ENCODE measurements at places on chromosomes 12 and 14. TPM values are rescaled to one million over a fixed set of nuclear protein-coding genes. Genes with fewer than 3 reads are reported as not detected.
A peak's percentile ranks its signal among the peaks of the same experiment; 100 is the strongest.

- DNase-seq = no peak
Observed at GRCh38 chr12:18345021-18345735, 83.9 kb downstream of the PIK3C2G start.

DNA sequence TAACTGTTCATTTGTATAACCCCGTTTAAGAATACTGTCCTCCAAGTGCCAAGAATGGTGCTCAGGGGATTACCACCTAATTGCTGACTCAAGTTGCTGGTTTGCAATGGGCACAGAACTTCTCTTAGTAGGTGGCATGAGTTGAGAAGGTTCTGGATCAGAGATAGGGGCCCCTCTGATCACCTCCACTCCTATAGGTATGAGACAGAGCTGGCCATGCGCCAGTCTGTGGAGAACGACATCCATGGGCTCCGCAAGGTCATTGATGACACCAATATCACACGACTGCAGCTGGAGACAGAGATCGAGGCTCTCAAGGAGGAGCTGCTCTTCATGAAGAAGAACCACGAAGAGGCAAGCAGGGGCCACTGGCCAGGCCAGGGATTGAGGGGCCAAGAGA lies 1.6 kb downstream of the KRT18 start:
- no peak for DNase-seq

DNA sequence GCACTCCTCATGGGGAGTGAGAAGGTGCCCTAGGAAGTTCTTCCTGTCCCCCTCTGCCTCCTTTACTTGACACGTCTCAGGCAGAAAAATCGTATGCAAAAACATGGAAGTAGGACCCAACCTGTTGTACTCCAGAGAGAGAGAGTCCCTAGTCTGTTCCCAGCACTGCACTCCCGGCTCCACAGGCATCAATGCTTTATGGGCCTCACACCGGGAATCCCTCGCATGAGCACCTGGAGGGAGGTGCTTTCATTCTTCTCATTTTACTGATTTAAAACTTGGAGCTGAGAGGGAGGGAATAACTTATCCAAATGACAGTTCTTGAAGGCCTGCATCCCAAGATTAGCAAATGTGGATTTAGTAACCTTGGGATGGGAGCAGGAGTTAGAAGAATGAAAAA lies 1101.4 kb downstream of the BCL11B start:
- no peak for DNase-seq

- peak; percentile 64 for DNase-seq
Observed at GRCh38 chr14:105091054-105091516, 25.9 kb upstream of the GPR132 start.

DNA sequence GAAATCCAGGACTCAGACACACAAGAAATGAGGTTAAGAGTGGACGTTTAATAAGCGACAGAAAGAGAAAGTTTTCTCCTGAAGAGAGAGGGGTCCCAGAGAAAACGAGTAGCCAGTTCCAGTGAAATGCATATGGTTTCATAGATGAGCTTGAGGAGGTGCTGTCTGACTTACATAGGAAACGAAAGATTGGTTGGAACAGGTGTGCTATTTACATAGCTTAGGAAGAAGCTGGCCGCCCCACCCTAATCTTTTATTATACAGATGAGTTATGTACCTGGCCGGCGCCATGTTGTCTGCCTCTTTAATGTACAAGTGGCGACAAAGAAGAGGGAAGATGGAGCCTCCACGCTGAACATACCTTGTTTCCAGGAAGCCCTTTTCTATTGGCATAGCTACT lies 223.0 kb downstream of the SLC6A15 start:
- no peak for DNase-seq

- DNase-seq = no peak
Observed at GRCh38 chr12:113261847-113262470, 40.7 kb downstream of the TPCN1 start.

The KRT79 gene
- 0.08 TPM for polyA plus RNA-seq

GRCh38 chr12:119797090-119797489 lies 80.0 kb downstream of the CIT start:
- no peak for DNase-seq

The KCNC2 gene
- not detected for polyA plus RNA-seq

GRCh38 chr12:15918066-15918465 lies 6.9 kb downstream of the DERA start:
- no peak for DNase-seq

GRCh38 chr14:75725481-75725880 lies 64.4 kb downstream of the TTLL5 start:
- DNase-seq = no peak

GRCh38 chr12:75548879-75549278 lies 37.5 kb upstream of the KRR1 start:
- DNase-seq = no peak

DNA sequence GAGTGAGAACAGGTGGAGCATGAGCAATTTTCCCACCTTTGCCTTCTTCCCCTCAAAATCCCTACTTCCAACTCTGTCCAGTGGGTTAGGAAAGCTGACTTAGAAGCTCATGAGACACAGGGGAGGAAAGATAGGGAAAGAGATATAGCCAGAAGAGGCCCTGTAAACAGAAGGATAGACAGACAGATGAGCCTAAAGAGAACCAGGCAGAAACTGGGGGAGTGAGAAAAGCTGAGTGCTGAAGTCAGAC lies 5.0 kb downstream of the AJUBA start:
- no peak for DNase-seq

DNA sequence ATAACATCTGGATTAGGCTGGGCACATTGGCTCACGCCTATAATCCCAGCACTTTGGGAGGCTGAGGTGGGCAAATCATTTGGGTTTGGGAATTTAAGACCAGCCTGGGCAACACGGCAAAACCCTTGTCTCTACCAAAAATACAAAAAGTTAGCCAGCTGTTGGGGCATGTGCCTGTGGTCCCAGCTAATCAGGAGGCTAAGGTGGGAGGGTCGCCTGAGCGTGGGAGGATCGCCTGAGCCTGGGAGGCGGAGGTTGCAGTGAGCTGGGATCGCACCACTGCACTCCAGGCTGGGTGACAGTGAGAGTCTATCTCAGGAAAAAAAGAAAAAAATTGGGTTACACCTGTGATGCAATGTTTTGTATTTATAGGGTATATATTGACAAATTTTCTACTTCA lies 5.3 kb downstream of the NEK9 start:
- no peak for DNase-seq

DNA sequence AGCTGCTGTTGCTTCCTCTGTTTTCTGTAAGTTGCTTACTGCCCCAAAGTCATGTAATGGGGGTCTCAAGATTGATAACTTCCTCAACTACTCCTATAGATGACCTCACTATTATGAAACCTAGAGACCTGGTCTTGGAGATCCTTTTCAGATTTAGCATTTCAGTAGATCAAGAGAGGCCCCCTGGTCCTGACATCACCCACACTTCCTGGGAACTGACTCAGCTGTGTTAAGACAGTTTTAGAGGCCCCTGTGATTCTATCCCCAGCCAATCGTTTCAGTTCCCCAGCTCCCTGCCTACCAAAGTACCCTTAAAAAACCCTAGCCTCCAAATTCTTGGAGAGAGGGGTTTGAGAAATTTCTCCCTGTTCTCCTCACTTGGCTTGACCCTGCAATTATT lies 9.2 kb upstream of the ARG2 start:
- no peak for DNase-seq

DNA sequence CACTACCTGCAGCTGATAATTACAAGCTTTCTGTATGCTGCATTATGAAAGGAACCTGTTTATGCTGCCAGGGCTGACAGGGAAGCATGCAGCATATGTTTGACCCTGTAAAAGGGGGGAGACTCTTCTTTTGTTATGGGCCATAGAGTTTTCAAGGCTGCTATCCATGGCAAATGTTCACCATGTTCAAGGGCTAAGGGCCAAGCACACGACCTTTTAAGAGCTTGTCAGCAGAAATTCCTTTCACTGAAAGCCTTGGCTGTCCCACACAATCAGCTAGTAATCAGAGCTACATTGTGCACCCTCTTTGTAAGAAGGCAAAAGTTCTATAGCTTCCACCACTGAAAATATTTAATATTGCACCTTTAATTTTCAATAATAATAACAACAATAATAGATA lies 74.2 kb upstream of the MBIP start:
- DNase-seq = no peak

DNA sequence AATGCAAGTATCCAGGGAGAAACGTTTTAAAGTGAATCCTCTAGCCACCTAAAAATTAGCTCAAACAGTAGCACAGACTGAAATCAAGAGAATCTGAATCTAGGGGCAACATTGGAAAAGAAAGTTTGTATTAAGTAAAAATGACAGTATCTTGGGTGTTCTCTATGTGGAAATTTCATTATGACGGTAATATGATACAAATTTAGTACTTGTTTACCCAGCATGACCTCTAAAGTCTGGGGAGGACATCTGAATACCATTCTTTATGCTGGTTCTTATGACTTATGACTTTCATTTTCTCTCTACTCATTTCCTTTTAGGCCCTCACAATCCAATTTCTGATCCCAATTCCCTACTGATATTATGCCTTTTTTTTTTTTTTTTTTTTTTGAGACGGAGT lies 14.0 kb downstream of the GTSF1 start:
- no peak for DNase-seq

GRCh38 chr12:57479376-57480115 lies at the start of gene ARHGAP9:
Gene ARHGAP9 (minus strand): TSS chr12:57479866. CDS start chr12:57479406, 460 bp downstream.
- DNase-seq = no peak

GRCh38 chr14:29311983-29312382 lies 545.4 kb downstream of the FOXG1 start:
- no peak for DNase-seq

The MORN3 gene
- polyA plus RNA-seq = 0.28 TPM

DNA sequence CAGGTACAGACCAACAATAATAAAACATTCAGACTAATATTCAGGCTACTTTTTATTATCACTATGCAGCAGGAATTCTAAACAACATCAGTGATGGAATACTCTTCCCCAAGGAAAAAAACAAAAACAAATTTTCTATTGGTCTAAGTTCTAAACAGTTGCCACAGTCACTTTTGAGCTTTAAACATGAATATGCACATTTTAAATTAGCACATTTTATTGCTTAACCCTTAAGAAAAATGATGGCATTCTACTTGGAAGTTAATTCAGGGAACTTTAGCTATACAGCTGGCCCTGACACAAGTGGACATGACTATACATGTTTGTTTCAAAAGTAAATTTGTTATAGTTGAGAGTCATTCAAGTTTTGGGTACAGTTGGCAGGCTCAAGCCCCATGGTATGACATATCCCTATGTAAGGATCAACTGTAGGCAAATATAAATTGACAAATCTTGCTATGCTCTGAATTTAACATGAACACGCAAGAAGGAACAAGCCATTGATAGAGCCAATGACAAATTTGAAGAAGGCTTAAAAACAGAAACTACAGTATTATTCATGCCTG lies 224.3 kb upstream of the AMIGO2 start:
- no peak for DNase-seq

The BATF gene
- polyA plus RNA-seq = not detected

DNA sequence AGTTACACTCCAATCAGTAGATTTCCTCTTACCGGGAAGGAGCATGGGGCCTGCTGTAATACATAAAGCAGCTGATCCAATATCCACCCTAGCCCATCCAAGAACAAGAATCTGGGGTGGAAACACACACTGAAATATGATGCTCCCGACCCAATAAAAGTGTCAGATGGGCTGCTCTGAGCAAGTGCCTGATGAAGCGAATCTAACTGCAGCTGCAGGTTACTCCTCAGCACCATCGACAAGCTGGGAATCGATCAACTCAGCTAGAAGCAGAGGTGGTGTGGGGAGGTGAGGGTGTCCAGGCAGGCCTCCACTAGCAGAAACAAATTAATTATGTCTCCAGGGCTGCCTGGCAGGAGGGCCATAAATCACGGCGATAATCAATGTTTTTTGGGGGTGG lies 64.0 kb upstream of the WSCD2 start:
- no peak for DNase-seq

DNA sequence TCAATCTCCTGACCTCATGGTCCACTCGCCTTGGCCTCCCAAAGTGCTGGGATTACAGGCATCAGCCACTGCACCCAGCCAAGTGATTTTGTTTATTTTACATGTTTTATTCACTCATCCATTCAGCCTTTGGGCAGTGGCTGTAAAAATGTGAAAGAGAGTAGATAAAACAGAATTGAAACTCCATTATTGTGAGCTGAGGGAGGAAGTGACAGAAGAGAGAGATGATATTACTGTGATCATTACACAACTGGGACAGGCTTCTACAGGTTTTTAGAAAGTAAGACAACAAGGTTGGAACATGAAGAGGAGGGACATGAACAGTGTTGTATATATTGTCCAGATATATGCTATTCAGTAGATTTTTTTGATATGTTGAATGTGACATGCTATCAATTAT lies 25.0 kb downstream of the CREBL2 start:
- DNase-seq = no peak

The GPX2 gene
- 382 TPM for polyA plus RNA-seq

The FBXO33 gene
- polyA plus RNA-seq = 6.6 TPM

GRCh38 chr14:59245809-59246295 lies 57.4 kb downstream of the DAAM1 start:
- DNase-seq = no peak

DNA sequence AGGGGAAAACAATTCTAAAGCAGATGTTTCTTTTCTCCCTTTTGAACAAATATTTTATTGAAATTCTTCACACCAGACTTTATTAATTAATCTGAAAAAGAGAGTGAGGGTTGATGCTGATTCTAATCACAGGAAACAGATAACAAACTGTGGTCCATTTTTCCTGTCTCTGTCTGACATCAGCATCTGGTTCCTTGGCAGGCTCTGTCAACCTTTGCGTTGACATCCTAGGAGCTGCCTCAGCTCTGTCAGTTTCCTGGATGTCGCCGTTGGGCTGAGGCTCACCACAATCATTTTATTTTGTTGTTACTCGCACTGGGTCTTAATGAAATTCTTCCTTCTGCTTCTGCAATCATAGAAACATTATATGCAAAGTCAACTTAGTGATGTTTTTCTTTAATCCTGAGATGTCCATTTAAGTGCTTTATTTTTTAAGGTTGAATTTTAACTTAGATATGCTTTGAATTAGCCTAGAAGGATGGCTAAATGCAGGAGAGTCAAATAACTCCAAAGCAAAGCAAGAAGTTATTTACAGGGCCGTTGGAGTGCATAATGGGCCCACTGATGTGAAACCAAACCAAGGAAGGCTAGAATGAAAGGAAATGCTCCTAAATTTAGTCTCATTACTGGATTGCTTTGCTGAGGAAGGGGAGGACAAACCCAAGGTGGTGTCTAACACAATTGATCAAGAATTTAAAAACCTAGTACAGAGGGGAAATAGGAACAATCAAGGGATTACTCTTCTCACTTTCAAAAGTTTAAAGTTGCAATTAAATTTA lies 542.4 kb downstream of the FLRT2 start:
- DNase-seq = no peak

GRCh38 chr12:131203666-131204415 lies 250.1 kb downstream of the ADGRD1 start:
- no peak for DNase-seq

The KRT6A gene
- polyA plus RNA-seq = 0.11 TPM

DNA sequence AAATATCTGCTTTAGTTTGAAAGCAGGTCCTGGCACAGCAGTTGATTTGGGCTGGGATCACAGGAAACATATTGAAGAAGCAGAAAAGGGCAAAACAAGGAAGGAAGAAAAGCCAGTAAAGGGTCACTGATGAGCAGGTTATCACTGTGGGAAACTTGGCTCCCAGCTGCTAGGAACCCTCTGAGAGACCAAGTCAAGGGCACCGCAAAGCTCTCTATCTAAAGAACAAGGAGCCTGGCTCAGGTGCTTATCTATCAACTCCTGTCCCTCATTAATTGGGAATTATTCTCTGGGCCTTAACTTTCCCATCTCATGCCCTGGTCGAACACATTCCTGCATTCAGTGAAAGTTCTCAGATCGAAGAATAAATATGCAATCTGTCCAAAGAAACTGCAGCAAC lies 450.9 kb upstream of the RPL10L start:
- no peak for DNase-seq

The ZNF384 gene
- 86.4 TPM for polyA plus RNA-seq

- peak; percentile 18 for DNase-seq
Observed at GRCh38 chr12:87253157-87253556, 776.0 kb downstream of the C12orf50 start.

The LALBA gene
- not detected for polyA plus RNA-seq
